LNCaP clone FGC (cell line): ENCODE measurements at places on chromosomes 6 and 20.

- DNase-seq: no peak
Observed at GRCh38 chr6:20652299-20653084, 118.2 kb downstream of the CDKAL1 start.

DNA sequence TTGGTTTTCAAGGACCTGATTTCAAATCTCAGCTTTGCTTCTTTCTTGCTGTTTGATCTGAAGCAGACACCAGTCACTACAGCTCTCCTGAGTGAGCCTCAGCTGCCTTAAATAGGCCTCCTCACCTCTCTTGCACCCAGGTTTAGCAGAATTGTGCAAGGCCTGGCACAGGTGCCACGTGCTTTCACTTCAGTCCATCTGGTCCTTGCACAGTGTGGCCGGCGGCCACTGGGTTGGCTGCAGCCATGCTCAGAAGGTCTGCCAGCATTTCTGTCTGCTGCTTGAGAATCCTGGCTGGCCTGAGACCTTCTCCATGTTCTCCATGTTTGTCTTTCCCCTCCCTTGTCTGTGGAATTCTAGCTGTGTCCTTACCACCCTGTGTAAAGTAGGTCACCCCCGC lies 14.5 kb upstream of the DAAM2 start:
- no peak for DNase-seq

GRCh38 chr6:148934539-148934938 lies 187.7 kb downstream of the UST start:
- DNase-seq: no peak

DNA sequence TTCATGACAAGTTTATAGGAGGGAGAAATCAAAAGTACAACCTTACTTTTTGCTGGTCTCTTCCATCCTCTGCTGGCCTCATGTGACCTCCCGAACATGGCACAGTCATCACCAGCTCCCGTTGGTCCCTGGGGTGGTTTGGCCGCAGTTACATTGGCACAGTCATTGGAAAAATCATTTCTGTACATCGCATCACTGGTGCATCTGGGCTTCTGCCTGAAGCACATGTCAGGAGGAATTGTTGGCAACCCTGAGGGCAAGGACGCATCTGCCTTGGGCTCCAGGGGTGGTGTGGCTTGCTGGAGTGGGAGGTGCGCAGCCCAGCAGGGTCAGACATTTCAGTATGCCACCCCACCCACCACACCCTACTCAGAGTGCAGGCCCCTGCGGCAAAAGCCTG lies 162.9 kb upstream of the SLC24A3 start:
- no peak for DNase-seq

- no peak for DNase-seq
Observed at GRCh38 chr20:23588434-23589403, 17.0 kb downstream of the CST9 start.

DNA sequence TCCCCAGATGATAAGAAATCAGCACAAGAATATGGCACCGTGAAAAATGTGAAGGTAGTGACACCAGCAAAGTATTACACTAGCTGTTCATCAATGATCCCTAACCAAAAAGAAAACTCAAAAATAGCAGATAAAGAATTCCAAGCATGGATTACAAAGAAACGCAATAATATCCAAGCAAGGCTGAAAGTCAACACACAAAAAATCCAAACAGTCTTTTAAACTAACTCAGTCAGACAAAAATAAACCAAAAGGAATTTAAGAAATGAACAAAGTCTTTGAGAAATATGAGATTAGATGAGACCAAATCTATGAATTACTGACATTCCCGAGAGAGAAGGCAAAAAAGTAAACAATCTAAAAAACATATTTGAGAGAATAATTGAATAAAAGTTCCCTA lies 976.1 kb upstream of the MAP3K7 start:
- DNase-seq: no peak

DNA sequence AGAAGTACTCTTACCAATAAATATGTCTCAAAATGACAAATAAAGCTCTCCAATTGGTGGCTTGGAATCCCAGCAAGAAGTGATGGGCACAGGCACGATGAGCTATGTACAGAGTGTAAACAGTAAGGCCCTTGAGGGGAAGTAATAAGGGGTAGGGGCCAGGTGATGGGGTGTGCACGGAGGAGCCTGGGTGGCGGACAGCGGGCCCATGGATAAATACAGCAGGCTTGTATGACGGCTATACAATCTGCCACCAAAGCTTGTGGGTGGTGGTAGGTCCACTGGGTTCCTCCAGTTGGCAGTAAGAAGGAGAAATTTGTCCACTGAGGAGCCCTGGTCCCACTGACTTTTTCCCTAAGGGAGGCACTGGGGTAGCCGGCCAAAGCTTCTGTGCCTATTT lies 205.4 kb upstream of the RNF24 start:
- no peak for DNase-seq

- DNase-seq: no peak
Observed at GRCh38 chr20:12927489-12927888, 81.3 kb upstream of the SPTLC3 start.

DNA sequence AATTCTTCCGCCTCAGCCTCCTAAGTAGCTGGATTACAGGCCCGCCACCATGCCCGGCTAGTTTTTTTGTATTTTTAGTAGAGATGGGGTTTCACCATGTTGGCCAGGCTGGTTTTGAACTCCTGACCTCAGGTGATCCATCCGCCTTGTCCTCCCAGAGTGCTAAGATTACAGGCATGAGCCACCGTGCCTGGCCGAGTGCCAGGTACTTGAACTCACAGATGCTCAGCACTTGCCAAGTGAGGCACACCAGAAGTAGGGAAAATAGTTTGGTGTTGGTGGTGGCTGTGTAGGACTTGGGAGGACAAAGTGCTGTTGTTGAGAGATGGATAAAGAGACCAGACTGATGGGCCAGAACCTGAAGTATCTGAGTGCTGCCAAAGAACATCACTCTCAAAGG lies 40.0 kb upstream of the MBOAT1 start:
- no peak for DNase-seq

- no peak for DNase-seq
Observed at GRCh38 chr20:44970243-44970757, 4.0 kb downstream of the STK4 start.

DNA sequence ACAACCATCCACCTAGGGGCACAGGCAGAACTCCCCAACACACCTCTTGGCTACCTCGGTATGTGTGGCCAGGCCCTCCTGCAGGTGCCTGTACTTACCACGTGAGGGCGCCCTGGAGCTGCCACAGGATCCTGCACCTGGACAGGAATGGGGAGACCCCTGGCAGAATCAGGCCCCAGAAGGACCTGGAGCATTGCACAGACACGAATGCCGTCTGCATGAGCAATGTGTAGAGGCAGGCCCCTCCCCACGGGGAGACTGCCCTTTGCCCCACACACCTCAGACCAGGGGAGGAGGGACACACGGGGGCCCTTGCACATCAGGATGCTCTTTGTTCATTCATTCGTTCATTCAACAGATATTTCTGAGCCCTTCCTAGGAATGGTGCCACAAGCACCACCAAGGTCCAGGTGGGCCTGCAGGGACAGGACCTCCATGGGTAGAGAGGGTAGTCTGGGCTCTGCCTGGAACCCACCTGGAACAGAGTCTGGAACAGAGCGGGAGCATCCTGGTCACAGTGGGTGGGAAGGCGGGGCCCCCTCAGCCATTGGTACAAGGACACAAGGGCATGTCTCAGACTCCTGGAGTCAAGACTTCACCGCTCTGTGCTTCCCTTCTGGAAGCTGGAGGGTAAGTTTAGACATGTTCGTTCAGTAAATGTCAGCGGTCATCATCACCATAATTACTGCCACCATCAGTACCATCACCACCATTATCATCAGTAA lies 32.3 kb downstream of the YTHDF1 start:
- no peak for DNase-seq

- peak; percentile 7 for DNase-seq
Observed at GRCh38 chr20:11112832-11113231, 439.0 kb upstream of the JAG1 start.

DNA sequence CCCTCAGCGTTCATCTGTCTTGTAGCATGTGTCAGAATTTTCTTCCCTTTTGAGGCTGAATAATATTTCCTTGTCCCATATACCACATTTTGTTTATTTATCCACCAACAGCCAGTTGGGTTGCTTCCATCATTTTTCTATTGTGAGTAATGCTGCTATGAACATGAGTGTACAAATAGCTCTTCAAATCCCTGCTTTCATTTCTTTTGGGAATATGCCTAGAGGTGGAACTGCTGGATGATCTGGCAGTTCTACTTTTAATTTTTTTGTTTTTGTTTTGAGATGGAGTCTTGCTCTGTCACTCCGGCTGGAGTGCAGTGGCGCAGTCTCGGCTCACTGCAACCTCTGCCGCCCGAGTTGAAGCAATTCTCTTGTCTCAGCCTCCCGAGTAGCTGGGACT lies 64.7 kb downstream of the SASH1 start:
- peak; percentile 41 for DNase-seq

- no peak for DNase-seq
Observed at GRCh38 chr20:44011251-44011940, 96.7 kb downstream of the TOX2 start.

GRCh38 chr20:13200767-13201500 lies 20.1 kb upstream of the ISM1 start:
- no peak for DNase-seq

DNA sequence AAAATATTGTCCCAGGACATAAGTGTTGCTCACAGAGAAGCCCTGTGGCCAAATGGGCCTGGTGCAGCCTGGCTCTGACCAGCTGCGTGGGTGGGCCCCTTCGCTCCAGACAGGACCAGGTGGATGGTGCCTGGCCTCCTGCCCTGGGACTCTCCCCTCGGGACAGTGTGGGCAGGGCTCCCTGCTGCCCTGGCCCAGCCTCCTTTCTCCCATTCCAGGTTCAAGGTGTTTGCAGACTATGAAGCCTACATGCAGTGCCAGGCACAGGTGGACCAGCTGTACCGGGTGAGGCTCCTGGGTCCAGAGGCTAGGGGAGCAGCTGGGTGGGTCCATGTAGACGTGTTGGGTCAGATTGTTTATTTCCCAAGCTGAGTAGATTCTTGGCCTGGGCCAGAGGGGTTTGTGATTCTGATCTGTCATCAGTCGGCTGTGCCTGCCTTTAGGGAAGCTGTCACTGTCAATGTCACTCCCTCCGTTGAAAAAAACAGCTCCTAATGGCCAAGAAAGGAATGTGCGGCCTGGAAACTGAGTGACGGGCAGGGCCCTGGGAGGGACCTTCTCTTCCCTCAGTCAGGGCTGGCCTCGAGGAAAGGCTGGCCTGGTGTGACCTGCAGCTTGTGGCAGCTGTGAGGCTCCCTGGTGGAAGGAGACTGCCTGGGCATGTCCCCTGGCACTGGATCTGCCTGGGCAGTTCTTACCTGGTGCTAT lies 47.7 kb downstream of the PYGB start:
- DNase-seq: peak; percentile 66
